ENCODE measurements at places on chromosomes 16 and 17.

- no peak for DNase-seq
These were observed 16.8 kb upstream of the AKAP1 start for GRCh38 chr17:57068222-57068658.

DNA sequence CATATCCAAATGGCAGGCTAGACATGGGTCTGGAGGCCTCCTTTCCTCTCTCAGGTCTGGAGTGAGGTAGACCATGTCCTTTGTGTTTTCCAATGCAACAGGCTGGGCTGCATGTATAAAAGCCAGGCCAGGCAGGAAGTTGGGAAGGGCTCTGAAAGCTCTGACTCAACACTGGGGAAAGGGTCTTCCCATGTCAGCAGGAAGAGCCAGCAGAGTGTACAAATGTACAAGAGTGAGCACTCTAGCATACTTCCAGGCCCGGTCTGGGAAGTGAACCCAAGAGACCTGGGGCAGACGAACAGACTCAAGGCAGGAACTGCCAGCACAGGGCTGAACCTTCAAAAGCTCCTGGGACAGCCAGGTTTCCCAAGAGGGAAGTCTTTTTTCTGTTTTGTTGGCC lies 7.0 kb downstream of the ATPAF2 start:
- no peak for DNase-seq

DNA sequence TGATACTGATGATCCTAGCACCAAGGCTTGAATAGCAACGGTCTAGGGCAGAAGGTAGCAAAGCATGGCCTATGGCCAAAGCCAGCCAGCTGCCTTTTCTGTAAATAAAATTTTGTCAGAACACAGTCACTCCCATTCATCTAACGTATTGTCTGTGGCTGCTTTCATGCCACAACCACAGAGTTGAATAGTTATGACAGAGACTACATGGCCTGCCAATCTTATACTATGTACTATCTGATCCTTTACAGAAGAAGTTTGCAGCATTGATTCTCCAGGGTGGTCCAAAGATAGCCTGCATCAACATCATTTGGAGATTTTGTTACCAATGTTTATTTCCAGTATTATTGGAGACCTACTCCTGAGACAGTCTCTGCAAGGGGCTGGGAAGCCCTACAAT lies 19.9 kb upstream of the MMD start:
- no peak for DNase-seq

DNA sequence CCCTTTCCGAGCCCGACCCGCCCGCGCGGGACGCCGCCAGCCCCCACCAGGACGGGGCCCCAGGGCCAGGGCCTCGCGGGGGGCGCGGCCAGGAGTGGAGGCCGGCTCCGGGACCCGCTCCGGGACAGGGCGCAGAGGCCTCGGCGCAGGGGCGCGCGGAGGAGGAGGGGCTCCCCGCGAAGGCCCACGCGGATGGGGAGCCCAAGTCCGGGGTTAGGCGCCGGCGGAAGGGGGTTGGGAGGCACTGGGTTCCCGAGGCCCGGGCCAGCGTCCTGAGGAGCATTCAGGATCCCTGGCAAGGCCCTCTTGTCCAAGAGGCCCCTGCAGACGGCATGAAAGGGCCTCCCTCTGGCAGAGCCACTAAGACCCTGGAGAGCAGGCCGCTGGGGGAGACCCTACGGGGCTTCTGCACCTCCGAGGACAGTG lies 57.8 kb upstream of the CIBAR2 start:
- no peak for DNase-seq

GRCh38 chr16:50889746-50890145 lies 147.9 kb downstream of the CYLD start:
- no peak for DNase-seq

DNA sequence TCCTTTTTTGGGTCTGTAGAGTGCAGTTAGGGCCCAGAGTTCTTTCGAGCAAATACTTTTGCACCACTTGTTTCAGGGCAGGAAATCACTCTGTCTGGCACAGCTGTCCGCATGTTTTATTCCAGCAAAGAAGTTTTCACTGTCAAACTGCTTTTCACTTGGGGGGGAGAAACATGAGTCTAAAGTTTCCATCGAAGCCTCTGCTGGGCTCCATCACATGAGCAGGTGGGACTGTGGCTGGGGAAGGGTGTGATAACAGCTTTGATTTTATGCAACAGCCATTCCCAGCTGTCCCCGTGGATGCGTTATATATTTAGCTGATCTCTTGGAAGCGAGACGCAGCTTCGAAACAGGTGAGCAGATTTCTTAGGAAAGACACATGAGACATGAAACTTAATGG lies 288.6 kb downstream of the SNX29 start:
- DNase-seq = no peak

DNA sequence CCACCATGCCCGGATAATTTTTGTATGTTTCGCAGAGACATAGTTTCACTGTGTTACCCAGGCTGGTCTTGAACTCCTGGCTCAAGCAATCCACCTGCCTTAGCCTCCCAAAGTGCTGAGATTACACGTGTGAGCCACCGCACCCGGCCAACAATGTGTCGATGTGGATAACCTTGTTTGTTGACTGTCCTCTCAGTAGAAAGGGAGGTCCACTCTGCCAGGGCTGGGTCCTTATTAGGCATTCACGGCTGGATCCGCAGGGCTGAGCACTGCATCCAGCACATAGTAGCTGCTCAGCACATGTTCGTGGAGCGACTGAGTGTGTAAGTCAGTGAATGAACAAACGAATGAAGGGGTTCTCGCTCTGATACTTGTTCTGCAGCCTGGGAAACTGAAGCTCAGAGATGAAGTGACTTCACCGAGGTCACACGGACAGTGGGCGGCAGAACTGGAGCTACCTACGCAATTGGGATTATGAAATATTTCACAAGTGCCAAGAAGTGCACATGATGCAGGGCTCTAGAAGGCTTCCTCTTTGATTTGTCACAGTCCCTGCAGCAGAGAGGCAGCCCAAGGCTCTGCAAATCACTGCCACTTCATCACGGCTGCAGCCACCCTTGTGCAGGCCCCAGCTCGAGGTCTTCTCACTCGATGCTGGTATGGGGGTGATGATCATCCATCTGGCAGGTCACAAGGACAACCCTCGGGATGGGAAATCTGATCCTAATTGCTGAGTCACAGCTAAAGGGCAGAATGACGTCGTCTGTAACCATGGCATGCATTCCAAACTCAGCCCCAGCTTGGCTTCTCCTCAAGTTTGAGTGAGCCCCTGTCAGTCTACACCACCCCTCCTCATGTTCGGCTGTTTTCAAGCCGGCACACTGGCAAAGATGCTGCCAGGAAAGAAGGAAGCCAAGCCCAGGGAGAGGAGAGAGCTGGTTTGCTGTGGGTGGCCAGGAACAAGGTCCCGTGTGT lies 28.0 kb upstream of the SNN start:
- no peak for DNase-seq
